Ureter (tissue), 1 donor: ENCODE measurements at places on chromosomes 1 and 21.

GRCh38 chr1:221164951-221165838, 286.0 kb downstream of the HLX start:
- no peak for DNase-seq

DNA sequence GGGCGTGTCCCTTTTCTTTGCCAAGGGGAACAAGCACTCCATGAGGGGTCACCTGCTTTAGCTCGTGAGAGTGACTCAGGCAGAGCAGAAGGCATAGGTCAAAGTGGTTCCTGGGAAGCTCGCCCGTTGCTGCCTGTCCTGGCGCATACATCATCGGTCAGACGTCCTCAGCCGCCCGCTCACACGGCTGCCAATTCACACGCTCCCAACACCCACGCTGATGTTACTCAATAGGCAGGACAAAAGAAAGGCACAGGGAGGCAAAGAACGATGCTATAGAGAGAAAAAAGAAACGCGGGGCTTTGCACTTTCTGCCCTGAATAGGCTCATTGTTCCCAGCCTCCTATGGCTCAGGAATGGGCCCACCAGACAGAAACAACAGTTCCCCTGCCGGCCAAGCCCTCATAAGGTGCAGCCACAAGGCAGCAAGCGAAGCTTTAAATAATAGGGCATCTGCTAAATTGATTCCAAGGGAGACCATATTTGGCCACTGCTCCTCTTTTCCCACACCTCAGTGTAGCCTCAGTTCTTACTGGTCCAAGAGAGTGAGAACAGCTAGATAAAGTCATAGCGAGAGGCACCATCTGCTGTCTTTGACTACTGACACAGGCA, 38.7 kb downstream of the VTCN1 start:
- DNase-seq: peak; percentile 72

GRCh38 chr1:84141182-84142003, 2.7 kb upstream of the PRKACB start:
- no peak for DNase-seq

DNA sequence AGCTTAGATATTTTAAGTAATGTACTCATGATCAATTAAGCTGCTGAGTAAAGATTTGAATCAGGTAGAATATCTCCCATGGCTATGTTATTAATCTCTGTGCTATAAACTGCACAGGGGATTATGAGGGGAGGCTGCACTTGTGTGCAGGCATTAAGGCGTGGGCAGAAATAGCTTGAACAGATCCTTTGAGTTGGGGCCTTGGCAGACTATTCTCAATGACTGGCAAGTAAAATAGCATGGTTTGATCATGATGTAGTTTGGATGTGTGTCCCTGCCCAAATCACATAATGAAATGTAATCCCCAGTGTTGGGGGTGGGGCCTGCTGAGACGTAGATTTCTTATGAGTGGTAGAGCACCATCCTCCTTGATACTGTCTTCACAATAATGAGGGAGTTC, 220.3 kb downstream of the PLPP3 start:
- no peak for DNase-seq

GRCh38 chr21:25904044-25904695, 169.4 kb downstream of the GABPA start:
- DNase-seq: no peak

DNA sequence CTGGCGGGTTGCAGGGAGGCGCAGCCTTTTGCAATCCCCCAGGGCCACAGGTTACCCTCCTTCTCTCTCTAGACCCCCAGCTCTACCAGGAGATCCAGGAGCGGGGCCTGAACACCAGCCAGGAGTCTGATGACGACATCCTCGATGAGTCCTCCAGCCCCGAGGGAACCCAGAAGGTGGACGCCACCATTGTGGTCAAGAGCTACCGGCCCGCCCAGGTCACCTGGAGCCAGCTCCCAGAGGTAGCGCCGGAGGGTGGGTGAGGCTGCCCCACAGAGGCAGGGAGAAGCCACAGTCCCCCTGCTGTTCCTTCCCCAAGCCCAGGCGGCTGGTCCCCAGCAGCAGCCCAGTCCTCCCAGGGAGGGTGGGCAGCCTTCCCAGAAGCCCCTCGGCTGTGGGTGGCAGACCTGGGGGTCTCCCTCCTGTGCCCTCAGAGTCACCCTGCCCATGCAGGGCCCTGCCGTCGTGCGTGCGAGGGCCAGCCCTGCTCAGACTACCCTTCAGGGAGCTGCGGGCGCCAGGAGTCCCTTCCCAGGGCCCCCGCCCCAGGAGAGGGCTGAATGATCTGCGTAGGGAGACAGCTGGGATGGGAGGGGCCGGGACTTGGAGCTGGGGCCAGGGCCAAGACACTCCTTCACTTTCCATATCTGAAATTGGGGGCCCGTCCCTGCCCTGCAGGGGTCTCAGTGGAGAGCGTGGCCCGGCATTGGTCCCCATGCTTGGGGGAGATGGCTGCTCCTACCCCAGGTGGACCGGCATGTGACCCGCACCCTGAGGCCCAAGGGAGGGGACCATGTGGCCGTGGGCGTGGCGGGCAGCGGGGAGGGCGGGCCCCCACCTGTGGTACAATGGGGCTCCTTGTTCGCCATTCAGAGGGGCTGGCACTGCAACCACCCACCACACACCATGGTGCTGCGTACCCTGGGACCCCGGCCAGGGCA, 12.9 kb downstream of the ARHGEF16 start:
- no peak for DNase-seq

- no peak for DNase-seq
Observed at GRCh38 chr1:31985430-31985829, 28.2 kb upstream of the KHDRBS1 start.

DNA sequence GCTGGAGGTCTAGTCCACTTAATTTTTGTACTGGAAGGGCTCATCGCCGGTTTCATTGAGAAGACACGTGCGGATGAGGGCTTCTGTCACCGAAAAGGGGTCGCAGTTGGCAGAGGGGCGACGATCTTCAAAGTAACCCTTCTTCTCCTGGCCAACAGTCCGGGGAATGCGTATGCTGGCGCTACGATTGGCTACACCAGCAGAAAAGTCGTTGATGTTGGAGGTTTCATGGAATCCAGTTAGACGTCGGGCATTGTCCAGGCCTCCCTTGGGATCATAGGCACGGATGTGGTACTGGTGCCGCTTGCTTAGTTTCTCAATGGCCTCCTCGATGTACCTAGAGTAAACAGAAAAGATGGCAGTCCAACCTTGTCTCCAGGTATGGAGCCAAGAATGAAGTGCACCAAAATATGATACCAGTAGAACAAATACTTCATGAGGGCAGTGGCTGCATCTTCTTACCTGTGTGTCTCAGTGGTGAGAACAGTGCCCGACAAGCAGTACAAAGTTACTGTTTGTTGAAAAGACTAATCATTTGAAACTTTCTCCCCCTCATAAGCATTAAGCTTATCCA, 7.1 kb downstream of the GLUL start:
- no peak for DNase-seq

DNA sequence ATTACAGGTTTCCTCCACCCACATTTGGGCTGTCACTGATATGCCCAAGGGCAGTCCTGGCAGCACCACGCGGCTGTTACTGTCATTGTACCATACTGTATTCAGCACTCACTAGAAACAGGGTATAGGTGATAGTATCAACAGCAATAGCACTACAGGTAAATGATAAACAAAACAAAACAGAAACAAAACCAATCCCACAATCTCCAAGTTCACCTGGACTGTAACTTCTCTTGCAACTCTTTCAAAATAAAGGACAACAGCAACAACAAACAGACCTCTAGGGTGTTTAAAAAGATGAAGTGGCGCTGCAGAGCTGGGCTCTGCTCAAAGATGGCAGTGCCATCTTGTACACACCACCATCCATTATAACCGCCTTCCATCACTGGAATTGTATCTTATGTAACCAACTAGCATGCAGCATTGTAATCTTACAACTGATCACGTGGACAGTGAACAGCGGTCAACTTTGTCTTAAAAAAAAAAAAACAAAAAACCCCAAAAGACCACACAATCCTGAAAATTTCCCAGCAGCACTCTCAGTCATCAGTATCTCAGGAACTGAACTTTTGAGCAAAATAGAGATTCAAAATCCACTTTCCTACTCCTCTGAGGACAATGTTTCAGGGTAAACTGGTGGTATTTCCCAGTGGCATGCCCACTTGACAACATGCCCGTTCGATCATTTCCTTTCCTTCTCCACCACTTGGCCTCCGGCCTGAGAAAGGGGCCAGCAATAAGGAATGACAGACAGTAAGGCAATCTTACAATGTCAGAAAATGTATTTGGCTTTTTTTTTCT, 3.8 kb downstream of the IRF2BP2 start:
- peak; percentile 55 for DNase-seq

- no peak for DNase-seq
Observed at GRCh38 chr1:61910035-61910434, 167.8 kb downstream of the PATJ start.

DNA sequence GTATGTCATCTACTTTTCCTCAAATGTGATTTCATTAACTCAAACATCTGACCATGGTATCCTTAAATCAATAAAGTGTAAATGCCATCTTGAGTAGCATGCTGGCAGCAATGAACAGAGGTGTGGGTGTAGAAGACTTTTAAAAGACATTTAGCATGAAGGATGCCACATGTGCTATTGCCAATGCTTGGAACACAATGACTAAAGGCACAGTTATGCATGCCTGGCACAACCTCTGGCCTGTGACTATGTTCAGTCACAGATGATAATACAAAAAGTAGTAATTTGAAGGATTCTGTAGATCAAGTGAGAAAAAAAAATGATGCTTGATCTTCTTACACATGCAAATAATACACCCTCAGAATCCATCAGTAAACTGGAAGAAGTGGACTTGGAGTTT, 938.9 kb upstream of the ADGRL4 start:
- DNase-seq: no peak

DNA sequence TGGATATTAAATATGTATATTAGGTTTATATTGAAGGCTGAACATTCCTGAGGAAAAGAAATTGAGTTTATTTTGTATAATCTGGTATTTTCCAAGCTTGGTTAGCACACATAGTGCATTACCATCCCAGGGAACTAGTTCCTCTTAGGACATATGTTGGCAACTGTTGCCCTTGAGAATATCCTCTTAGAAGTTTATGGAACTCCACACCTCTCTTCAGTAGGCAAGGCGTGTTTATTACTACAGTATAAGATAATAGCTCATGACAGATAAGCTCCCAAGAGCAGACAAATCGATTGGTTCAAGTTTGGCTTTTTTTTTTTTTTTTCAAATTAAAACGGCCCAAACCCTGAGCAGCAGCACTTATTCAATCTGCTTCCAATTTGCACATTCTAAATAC, 59.8 kb upstream of the SIPA1L2 start:
- DNase-seq: no peak

DNA sequence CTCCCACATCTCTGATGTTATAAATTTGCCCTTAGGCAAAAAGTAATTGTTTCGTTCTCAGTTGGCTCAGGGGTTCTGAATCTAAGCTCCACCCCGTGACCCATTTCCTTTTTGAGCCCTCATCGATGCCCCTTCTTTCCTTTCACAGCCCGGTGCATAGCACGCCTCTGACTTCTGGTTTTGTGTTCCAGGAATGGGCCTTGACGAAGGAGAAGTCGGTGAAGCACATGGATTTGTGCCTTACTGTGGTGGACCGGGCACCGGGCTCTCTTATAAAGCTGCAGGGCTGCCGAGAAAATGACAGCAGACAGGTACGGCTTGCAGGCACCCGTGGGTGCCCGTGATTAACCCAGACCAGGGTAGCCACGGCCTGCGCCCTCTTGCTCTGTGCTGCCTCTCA, 151.9 kb downstream of the PGBD5 start:
- DNase-seq: no peak

DNA sequence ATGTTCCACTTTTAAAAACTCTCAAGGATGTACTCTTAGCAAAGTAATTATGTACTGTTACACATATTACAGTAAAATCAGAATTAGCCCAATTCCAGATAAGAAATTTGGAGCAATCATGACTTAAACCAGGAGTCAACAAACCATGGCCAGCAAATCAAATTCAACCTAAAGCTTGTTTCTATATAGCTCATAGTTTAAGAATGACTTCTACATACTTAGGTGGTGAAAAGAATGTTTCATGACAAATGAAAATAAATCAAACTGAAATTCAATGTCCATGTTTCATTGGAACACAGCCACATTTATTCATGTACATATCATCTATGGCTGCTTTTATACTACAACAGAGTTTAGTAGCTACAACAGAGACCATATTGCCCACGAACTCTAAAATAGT, 35.1 kb downstream of the FRRS1 start:
- no peak for DNase-seq

DNA sequence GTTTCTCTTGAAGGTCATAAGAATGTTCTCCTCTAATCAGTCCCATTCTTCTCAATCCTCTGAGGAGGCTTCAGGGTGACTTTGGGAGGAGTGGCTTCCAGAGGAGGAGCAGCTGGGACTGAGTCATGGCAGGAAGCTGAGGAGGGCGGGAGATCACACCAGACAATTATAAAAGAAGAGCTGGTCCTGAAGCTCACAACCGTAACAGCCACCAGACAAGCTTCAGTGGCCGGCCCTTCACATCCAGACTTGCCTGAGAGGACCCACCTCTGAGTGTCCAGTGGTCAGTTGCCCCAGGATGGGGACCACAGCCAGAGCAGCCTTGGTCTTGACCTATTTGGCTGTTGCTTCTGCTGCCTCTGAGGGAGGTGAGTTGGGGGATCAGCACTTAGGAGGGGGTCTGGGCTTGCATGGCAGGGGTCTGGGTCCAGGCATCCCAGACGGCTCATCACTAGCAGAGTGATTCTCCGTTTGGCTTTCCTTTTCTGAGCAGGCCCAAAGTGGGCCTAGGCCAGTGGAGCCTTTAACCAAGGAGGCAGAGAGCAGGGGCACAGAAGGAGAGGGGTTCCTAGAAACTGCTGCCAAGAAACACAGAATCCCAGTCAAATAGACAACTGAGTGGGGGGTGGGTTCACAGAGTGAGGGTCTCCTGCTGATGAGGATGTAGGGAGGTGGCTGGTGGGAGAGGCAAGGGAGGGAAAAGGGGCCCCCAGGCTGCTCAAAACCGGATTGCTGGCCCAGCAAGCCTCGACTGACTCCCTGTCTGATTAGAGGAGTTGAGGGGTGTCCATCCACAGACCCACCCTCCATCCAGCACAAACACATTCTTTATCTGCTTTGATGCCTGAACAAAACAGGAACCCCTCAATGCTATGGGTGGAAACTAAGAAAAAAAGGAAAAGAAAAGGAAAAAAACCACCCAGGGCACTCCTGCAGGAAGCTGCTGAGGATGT, at the start of gene ECM1:
Gene ECM1, plus strand, starts transcription at position 198 of the 953 bp plus-strand sequence. Its CDS starts 101 bp downstream, at position 299.
- DNase-seq: no peak

DNA sequence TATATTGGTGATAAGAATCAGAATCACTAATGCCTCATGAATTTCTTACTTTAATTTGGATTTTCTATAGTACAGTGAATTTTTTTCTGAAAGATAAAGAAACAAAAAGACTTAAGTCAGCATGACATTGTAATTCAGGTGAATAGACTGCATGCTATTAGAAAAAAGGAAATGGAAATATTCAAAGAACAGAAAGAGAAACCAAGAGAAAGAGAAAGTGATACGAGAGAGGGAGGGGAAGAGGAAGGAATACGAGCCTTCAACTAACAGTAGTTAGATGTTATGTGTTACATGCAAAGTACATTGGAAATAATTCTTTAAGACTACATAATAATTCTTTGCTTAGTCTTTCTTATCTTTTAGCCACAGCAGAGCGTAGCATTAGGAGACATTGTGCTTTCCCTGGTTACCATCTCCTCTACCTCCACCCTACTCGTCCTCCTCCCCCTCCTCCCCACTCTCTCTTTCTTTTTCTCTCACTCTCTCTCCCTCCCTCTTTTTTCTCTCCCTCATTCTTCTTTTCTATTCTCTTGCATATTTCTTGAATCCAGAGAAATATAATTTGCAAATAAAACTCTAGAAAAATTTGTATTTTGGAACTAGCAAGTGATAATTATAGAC, 46.4 kb upstream of the ADGRL4 start:
- no peak for DNase-seq

GRCh38 chr1:145985502-145986439, 10.6 kb downstream of the TXNIP start:
- DNase-seq: no peak

- DNase-seq: no peak
Observed at GRCh38 chr1:3717715-3718601, 34.3 kb upstream of the CCDC27 start.
